ENCODE measurements at places on chromosomes 16 and 17.

- no peak for DNase-seq
Observed at GRCh38 chr17:78897664-78898047, 5.3 kb downstream of the CEP295NL start.

DNA sequence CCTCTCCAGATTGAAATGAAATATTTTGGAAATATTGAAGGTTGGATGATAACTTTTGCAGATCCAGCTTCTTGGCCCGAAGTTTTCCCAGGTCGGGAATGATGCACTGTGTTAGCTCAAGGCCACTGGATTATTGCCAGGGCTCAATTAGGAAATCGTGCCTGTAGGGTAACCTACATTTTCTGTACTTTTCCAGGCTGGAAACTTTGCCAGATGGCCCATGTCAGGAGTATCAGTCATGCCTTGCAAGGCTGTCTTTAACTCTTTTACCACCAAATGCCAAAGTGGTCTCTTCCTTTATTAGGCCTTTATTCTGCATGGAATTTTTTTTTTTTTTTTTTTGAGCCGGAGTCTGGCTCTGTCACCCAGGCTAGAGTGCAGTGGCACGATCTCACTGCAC lies 8.9 kb upstream of the SEC14L1 start:
- DNase-seq, result no peak

- no peak for DNase-seq
Observed at GRCh38 chr17:57604771-57605674, 140.1 kb downstream of the CCDC182 start.

DNA sequence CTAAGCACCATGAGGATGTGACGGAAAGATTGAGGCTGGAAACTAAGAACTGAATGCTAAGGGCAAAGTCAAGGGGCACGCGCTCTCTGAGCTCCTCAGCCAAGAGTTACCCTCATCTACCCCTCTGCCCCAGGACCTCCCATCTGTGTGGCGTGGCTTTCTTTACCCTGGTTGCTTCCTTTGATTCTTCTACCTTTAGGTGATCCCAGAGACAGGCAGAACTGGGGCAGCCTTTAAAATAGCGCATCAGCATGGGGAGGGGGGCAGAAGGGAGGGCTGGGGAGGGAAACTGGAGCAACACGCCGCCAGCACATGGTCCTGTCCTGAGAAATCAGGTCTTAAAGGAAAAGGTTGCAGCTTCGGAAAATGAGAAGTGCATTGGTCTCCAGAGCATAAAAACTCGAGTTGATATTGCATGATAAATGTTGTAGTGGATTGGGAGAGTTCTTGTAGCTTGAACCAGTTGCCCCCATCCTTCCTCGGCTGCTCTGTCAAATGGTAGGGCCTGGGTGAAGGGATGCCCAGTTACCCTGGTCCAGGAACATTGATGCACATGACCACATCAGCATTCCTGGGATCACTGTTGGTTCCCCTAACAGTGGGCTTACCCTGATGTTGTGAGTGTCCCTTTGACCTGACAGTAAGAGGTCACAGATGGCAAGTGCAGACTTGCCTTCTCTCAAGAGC lies 29.7 kb downstream of the LDHD start:
- no peak for DNase-seq

- no peak for DNase-seq
Observed at GRCh38 chr17:9912121-9913099, 7.3 kb upstream of the RCVRN start.

DNA sequence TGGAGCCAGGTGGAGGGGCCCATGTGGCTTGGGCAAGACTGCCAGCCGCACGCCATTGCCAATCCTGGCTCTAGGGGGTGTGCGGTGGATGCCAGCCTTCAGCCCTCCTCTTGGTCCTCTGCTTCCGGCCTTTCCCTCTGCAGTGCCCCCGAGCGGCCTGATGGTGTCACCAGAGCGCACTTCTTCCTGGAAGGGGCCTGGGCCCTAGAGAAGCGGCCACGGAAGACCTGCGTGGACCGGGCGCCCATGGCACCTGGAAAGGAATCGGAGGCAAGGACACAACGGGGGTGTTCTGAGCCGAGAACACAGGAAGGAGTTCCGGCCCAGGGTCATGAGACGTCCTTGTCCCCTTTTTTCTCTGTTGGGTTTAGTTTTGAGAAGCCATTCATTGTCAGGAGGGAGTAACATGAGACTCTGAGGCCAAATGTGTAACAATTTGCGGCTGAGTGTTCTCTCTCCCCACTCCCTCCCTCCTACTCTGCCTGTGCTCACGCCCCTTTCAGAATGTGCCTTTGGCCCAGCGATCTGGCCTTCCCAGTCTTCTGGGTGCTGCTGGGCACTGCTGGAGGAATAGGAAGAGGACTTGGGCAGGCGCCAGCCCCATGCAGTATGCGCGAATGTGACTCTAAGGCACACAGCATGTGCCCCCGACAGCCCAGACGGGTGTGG lies 92.8 kb downstream of the IRX3 start:
- DNase-seq, result no peak

DNA sequence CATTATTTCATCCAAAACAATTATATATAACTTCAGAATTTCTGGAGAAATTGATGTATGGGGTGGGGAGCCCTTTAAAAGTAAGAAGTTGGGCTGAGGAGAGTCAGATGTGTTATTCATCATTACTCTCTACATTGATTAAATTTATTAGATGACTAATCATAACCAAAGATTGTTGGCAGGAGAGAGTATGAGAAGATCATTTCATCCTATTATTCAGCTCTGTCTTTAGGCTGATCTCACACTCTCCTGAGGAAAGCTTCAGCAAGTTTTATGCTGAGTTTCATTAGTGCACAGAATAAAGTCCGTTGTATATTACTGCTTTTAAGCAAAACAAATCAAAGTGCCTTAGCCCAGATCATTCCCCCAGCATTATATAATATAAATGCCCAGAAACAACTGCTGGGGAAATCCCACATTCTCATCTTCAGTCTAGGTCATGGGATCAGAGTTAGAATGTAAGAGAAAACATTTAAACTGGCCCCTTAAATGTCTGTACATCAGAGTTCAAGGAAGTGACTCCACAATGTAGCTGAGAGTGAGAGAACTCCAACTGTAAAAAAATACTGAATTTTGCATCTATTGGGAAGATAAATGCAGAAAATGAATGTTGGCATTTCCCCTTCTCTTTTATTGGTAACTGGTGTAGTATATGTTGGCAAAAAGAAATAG lies 130.1 kb upstream of the HLF start:
- DNase-seq, result no peak

- no peak for DNase-seq
Observed at GRCh38 chr16:65917466-65917865, 449.0 kb upstream of the CDH5 start.

GRCh38 chr16:87620201-87620495 lies 17.8 kb downstream of the JPH3 start:
- DNase-seq, result no peak

All from stimulated activated CD4-positive, alpha-beta T cell treated with anti-CD3 and anti-CD28 coated beads, Interleukin-1b, Interleukin-23, amount 100 ng/mL, for 1 hour (primary cell).